ENCODE measurements at places on chromosomes 13 and 19. TPM values are rescaled to one million over a fixed set of nuclear protein-coding genes. Genes with fewer than 3 reads are reported as not detected.

Gene ODAD3
- total RNA-seq, result 3.1 TPM

Gene PDE4C
- total RNA-seq, result 0.09 TPM

Gene TUBGCP3
- 51.9 TPM for total RNA-seq

DNA sequence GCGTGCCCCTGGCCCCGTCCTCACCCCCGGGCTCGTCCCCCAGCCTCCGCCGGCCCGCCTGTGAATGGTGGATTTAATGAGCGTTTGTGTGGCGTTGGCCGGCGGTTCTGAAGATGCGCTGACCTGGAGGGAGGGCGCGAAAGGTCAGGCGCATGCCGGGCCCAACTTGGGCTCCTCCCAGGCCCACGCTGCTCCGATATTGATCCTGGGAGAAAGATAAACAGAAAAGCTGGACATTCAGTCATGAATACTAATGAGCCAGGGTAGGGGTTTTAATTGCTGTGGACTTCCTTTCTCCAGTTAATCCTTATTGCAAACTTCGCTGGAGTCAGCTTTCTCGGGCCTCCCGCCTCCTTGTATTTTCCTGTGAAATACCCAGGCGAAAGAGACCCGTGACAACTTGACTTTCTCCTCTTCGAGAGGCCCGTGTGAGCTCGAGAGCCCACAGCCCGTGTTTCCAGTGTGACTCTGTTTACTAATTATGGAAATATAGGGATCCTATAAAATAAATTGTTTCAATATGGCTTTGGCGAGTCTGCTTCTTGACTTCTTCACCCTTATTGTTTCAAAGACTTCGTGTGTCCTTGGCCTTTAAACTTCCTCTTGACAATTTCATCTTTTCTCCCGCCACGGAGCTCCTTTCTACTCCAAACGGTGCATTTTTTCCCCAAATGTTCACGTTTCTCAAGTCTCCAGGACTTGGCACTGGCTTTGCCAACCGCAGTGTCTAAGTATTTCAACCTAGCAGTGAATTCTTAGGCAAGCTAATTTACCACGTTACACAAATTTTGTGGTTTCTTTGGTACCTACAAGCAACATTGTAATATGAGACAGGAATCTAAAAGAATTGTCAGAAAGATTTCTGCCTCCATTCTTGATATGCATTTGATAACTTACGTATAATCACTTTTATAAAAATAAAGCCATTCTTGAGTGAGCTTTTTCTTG, 10.5 kb downstream of the ZIC2 start:
- H3K4me3 ChIP-seq, result peak overlapping the region; percentile 54
- no peak overlapping the region for H3K27ac ChIP-seq
- H3K36me3 ChIP-seq, result no peaks in the 10 kb centered on the region
- no peak for DNase-seq

Gene APLP1
- total RNA-seq, result 143 TPM

Gene PSG1
- not detected for total RNA-seq

Gene SLAIN1
- total RNA-seq, result 38.7 TPM

Gene TNFSF9
- 1.4 TPM for total RNA-seq

GRCh38 chr13:43289470-43290255, 266.3 kb downstream of the DNAJC15 start:
- no peak for DNase-seq
- peaks cover 5% of the 10 kb centered on the region for H3K4me1 ChIP-seq
- H3K36me3 ChIP-seq, result no peaks in the 10 kb centered on the region
- H3K4me3 ChIP-seq, result no peak overlapping the region
- no peak overlapping the region for H3K27ac ChIP-seq

- H3K4me3 ChIP-seq, result no peak overlapping the region
- H3K27ac ChIP-seq, result no peak overlapping the region
- H3K36me3 ChIP-seq, result no peaks in the 10 kb centered on the region
- H3K27me3 ChIP-seq, result peaks cover 9% of the 10 kb centered on the region
- peaks cover 6% of the 10 kb centered on the region for H3K4me1 ChIP-seq
Observed at GRCh38 chr19:32570081-32570785, 10.8 kb upstream of the PDCD5 start.

- H3K27ac ChIP-seq, result no peak overlapping the region
- H3K36me3 ChIP-seq, result no peaks in the 10 kb centered on the region
- DNase-seq, result no peak
Observed at GRCh38 chr13:90690458-90691080, 656.9 kb upstream of the MIR17HG start.

DNA sequence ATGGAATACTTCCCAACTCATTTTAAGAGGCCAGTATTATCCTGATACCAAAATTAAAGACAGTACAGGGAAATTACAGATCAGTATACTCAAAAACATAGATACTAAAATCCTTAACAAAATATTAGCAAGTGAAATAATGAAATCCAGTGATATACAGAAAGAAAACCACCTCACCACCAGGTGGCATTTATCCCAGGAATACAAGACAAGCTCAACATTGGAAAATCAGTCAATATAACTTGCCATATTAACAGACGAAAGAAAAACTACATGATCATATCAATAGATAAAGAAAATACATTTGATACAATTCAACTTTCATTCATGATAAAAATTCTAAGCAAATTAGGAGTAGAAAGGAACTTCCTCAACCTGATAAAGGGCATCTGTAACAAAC, 6.7 kb upstream of the GNA15 start:
- no peaks in the 10 kb centered on the region for H3K4me1 ChIP-seq
- H3K4me3 ChIP-seq, result no peak overlapping the region
- H3K27me3 ChIP-seq, result peaks cover 7% of the 10 kb centered on the region
- no peaks in the 10 kb centered on the region for H3K36me3 ChIP-seq
- no peak for DNase-seq
- no peak overlapping the region for H3K27ac ChIP-seq

All from neural crest cell (in vitro differentiated cells).